Memory B cell (primary cell): ENCODE measurements at places on chromosomes 2 and 18.

DNA sequence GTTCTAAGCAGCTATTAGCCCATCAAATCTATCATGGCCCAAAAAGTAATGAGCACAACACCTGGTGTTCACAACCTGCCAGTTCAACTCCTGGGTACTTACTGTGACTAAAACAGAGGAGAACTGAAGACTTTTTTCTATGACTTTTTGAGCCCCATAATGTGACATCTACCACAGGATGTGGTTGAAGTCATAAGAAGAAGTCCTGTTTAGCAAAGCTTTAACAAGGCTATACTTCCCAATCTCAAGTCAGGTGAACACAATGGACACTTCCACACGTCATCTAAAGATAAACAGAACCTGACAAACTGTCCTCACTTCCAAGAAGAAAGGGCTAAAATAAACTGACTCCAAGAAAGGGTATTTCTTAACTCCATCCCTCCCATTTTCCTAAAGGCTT lies 138.8 kb downstream of the ATAD2B start:
- H3K27ac ChIP-seq = peak overlapping the region; percentile 67
- H3K4me3 ChIP-seq = no peak overlapping the region
- no peak for DNase-seq
- peaks cover 19% of the 10 kb centered on the region for H3K36me3 ChIP-seq
- H3K27me3 ChIP-seq = no peaks in the 10 kb centered on the region
- peaks cover 21% of the 10 kb centered on the region for H3K4me1 ChIP-seq

- DNase-seq = peak; percentile 46
- H3K4me1 ChIP-seq = peaks cover 19% of the 10 kb centered on the region
Observed at GRCh38 chr18:63949068-63949737, at the start of gene HMSD. HMSD (plus strand) TSS chr18:63949301; CDS start chr18:63953456, 4,155 bp downstream.

- peaks cover 6% of the 10 kb centered on the region for H3K27me3 ChIP-seq
- no peak overlapping the region for H3K4me3 ChIP-seq
- H3K36me3 ChIP-seq = no peaks in the 10 kb centered on the region
- no peaks in the 10 kb centered on the region for H3K4me1 ChIP-seq
- no peak for DNase-seq
Observed at GRCh38 chr2:205954707-205955106, 131.3 kb downstream of the INO80D start.

DNA sequence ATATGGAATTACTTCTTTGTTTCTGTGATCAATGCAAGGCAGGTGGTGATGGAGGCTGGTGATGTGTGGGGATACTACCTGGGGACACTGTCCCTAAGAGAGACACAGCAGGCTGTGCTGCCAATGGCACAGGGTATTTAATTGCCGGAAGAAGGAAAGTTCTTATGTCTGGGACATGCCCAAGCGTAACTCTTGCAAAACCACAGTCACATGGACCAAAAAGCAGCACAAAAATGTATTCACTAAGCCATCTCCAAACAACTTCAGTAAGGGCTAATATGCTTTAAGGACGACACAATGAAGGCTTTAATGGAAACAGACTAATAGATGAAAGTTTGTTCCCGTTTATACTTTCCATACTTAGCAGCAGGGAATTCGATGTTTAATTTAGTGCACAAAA lies 49.7 kb upstream of the AP1S3 start:
- no peak for DNase-seq
- peaks cover 19% of the 10 kb centered on the region for H3K36me3 ChIP-seq
- H3K4me1 ChIP-seq = peaks cover 15% of the 10 kb centered on the region
- peak overlapping the region; percentile 18 for H3K27ac ChIP-seq
- no peak overlapping the region for H3K4me3 ChIP-seq

DNA sequence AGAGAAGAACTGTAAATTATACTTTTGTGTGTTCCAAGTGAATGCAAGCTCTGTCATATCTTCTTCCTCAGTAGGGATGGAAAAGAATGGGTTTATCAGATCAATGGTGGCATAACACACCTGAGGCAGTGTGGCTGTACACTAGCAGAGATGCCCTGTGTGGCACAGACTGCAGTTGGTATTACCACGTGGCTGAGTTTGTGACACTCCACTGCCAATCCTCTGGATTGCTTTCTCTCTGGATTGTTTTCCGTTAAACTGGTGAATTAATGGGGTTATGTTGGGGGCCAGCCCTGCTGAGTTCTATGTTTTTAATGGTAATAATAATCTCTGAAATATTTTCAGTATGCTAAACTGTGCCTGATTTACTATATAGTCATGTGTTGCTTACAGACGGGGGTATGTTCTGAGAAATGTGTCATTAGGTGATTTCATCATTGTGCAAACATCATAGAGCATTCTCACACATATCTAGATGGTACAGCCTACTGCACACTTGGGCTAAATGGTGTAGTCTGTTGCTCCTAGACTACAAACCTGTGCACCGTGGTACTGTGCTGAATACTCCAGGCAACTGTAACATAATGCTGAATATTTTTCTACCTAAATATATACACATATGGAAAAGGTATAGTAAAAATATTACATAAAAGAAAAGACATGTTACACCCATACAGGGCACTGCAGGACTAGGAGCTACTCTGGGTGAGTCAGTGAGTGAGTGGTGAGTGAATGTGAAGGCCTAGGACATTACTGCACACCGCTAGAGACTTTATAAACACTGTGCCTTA lies 84.7 kb upstream of the ST6GAL2 start:
- no peak overlapping the region for H3K27ac ChIP-seq
- no peak for DNase-seq
- H3K36me3 ChIP-seq = no peaks in the 10 kb centered on the region
- H3K4me3 ChIP-seq = no peak overlapping the region
- no peaks in the 10 kb centered on the region for H3K27me3 ChIP-seq

GRCh38 chr2:233002829-233003657 lies 10.0 kb downstream of the NGEF start:
- DNase-seq = no peak
- no peak overlapping the region for H3K27ac ChIP-seq
- H3K36me3 ChIP-seq = no peaks in the 10 kb centered on the region
- no peaks in the 10 kb centered on the region for H3K4me1 ChIP-seq
- no peak overlapping the region for H3K4me3 ChIP-seq
